ENCODE measurements at places on chromosomes 3 and 15.

DNA sequence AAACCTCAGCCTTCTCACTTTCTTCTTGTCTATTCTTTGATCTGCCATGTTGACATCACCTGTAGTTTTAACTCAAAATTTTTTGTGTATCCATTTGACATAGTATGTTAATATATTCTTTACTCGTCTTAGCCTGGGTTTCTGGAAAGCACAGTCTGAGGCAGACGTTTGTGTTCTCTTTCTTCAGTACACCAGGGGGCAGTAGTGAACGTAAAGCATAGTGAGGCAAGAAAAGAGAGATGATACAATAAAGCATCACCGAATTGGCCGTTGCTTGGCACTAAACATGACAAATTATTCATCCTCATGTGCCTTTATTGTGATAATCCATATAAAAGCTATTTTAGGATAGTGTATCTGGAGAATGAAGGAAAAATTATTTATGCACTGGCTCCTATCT is 141.0 kb upstream of the MYRIP start:
- DNase-seq, result peak; percentile 75

GRCh38 chr15:100134586-100134985 is 207.2 kb downstream of the ADAMTS17 start:
- DNase-seq, result no peak

DNA sequence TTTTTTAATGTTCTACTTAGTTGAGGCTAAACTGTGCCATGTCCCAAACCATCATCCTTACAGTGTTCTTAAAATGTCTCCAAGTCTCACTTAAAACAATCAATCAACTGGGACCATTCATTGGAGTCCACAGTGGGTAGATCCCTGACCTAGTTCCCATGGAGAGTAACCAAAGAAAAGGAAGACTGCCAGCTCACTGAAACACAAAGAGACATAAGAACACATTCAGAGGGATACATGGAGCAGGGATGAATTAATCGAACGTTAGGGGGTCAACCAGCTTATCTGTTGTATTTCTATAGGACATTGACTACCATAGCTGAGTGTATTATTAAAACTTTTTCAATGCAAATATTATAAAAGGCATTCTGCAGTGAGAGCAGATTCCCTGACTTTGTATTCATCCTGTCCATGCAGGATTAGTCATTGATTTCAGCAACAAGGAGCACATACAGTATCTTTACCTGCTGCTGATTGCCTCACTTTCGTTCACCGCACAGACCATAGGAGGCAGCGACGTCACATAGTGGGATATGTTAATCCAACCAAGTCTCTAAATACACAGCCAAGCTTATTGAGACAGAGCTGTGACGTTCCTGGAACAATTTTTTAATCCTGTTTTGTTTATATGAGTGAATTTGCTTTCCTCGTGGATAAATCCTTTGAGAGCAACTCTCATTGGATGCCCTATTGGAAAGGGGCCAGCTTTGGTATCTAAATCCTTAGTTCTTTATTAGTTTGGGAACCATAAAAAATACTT is 364.9 kb upstream of the RBMS3 start:
- peak; percentile 79 for DNase-seq

- peak; percentile 15 for DNase-seq
These were observed 54.3 kb downstream of the RAB7A start for GRCh38 chr3:128780101-128780837.

DNA sequence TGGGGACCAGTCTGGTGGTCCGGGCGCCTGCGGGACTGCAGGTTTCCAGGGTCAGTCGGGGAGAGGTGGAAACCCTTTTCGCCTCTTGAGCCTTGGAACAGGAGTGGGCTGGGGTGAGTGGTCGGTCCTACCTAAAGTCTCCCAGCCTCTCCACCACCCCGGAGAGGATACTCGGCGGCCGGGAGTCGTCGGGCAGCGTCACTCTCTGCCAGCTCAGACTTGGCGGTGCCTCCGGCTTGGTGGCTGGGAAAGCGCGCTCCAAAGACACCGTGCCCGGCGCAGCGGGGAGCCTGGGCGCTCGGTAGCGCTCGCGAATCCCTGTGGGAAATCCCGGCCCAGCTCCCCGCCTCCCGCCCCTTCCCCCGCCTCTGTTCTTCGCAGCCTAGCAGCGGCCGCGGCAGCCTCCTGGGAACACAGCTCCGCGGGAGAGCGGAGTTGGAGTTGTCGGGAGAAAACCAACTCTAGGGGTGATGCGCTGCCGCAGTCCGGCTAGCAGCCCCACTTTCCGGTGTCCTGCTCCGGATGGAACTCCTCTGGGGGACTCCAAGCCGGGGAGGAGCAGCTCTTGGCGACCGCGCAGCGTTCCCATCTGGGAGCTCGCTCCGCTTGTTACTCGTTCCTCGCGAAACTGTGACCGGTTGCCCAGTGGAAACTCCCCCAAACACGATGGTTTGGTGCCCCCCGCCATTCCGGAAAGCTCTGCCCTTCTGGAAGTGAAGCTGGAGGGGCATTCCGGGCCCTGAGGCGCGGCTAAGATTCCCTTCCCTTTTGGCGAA is 1.4 kb downstream of the EPHB1 start:
- DNase-seq, result peak; percentile 57

DNA sequence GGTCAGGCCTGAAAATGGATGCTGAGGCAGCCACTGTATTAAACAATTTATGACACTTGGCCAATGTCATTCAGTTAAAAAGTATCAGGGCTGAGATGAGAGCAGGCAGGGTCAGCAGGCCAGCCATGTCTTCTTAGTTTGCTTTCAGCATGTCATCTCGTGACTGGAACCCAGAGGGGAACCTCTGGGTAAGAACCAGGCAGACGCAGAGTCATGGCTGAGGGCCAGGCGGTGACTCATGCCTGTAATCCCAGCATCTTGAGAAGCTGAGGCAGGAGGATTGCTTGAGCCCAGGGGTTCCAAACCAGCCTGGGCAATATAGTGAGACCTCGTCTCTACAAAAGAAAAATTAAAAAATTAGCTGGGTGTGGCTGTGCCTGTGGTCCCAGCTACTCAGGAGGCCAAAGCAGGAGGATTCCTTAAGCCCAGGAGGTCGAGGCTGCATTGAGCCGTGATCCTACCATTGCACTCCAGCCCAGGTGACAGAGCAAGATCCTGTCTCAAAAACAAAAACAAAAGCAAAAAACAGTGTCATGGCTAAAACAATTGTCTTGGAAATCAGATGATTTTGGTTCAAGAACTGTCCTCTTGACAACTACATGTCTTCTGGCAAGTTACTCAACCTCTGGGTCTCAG is 11.7 kb downstream of the BCL2L10 start:
- no peak for DNase-seq

- peak; percentile 10 for DNase-seq
These were observed 13.1 kb downstream of the ROBO2 start for GRCh38 chr3:77052733-77053670.

DNA sequence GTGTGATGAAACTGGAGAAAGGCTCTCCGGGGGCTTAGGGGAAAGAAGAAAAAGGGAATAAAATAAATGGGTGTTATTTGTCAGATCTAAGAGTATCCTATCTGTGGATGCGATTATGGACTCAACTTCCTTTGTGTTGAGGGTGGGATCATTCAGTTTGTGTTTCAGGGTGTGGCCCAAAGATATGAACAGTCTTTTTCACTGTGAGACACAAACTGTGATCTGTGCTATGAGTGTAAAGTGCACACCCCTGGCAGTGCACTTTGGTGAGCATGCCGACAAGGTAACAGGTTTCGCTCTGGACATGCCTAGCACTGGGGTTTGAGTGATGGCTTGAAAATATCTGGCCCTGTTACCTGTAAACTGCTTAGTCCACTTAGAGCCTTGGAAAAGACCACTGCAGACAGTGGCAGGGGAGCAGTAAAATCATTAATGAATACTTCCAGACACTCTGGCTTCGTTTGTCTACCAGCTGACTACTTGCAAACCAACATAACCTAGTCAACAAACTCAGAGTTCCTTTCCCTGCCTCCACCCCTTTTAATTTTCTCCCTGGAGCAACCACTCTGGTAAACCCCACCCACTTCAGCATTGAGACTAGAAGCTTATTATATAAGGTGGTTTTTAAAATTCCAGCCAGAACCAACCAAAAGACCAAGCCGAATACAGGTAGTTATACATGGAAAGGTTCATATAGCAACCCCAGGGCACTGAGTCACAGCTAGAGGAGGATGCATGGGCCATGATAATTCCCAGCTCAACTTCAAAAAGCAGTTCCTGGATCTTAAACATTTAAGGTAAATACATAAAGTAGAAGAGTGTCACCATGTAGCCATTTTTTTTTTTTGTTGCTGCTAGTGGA is 55.1 kb downstream of the TAMM41 start:
- DNase-seq, result no peak

DNA sequence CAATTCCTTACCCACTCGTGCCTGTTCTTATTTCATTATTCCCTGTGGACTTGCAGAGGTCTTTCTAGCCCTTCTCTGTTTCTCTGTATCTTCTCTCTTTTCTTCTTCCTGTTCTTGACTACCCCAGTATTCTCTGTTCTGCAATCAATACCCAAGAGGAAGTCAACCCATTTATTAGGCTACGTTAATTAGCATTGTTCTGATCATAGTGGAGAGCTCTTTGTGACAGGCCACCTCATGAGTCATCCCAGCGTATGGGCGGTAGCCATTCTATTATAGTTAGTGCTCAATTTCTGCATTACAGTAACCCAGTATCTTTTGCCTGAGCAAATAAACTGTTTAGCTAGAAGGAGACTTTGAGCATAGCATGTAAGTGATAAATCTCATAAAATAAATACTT is 259.5 kb upstream of the GRM7 start:
- DNase-seq, result no peak

GRCh38 chr3:146189519-146190173 is 28.7 kb upstream of the PLOD2 start:
- DNase-seq, result peak; percentile 42

- no peak for DNase-seq
These were observed 28.3 kb downstream of the SLC2A2 start for GRCh38 chr3:170997961-170998913.

- no peak for DNase-seq
These were observed 88.2 kb downstream of the ARNT2 start for GRCh38 chr15:80492409-80492808.

- DNase-seq, result no peak
These were observed 963 bp upstream of the TXNRD3 start for GRCh38 chr3:126655887-126656286.

- no peak for DNase-seq
These were observed 173.2 kb downstream of the ALCAM start for GRCh38 chr3:105539897-105540296.

- no peak for DNase-seq
These were observed 7.5 kb upstream of the C3orf80 start for GRCh38 chr3:160217675-160218074.

GRCh38 chr3:71585131-71585530 is 1.6 kb upstream of the FOXP1 start:
- peak; percentile 78 for DNase-seq

- DNase-seq, result no peak
These were observed 582.2 kb downstream of the FOXP1 start for GRCh38 chr3:71001303-71001830.

DNA sequence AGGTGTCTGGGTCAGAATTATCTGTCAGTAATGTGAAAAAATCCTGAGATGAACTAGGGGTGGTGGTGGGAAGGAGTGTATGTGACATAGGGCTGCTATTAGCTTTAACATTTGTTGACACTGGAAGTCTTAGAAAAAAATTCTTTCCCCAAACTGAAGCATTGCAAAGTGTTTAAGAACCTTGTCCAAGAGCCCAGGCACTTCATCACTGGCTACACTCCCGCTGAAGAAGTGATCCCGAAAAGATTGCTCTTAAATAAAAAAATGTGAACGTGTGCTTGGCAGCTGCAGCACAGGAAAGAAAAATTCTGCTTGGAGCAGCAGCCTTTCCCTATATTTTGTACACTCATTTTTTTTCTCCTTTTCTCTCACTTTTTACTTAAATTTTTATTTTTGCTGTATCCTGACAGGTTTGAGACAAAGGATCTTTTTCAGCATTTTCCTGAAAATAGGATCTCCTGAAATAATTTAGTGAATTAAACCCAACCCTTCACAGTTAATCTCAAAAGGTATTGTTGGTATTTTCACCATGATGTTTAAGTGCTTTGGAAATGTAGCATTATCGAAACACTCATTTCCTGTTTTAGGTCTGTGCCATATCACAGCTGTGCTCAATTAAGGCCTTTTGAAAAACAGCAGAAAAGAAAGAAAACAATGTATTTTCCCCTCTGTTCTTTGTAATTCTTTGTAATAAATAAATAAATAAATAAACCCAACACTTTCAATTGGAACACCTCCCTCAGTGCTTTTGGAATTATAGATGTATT is 477.6 kb downstream of the ZNF385D start:
- peak; percentile 67 for DNase-seq

GRCh38 chr3:15096046-15096445 is 2.9 kb downstream of the RBSN start:
- DNase-seq, result no peak

DNA sequence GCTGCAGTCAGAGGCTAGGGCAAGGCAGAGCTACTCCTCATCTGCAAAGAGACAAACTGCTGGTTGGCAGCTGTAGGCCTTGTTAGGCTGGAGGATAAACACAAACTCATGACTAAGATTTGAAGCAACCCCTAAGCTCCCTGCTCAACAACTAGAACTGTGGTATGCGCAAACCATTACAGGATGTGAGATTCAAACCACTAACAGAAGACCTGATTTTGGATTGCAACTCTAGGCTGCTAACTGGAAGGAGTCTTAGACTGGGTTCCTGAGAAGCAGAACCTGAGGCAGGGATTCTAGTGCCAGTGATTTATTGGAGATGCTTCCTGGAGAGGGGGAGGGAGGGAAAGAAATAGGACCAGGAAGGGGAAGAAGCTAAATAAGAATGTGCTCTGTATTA is 22.5 kb downstream of the CCR4 start:
- no peak for DNase-seq

DNA sequence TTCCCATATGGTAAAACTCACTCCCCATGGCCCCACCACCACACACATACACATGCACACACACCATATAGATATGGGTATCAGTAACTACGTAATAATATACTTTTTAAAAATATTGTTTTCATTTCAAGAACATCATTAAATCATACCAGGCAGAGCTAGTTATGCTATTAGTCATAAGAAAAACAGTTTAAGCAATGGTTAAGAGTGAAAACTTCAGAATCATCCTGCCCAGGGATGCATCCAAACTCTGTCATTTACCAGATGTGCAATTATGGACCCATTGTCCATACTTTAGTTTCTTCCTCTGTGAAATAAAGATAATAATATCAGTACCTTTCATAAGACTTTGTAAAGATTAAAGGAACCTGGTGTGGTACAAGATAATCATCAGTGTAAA is 608.3 kb downstream of the RBMS3 start:
- no peak for DNase-seq

- no peak for DNase-seq
These were observed 6.9 kb downstream of the ABTB1 start for GRCh38 chr3:127679534-127680145.

DNA sequence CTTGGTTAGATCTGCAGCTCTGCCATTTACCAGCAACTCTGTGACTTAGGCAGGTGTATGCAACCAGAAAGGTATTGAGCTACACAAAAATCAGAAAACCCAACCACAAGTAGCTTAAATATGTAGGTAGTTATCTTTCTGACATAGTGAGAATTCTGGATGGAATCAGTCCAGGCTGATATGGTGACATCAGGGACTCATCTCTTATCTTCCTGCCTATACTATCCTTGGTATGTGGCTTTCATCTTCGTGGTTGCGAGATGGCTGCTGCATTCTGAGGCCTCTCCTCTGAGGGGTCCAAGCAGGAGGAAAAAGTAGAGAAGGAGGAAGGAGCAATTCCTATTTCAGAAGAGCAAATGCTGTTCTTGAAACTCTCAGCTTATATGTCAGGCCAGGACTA is 40.0 kb downstream of the CTDSPL start:
- DNase-seq, result no peak
